Umbilical cord (tissue), 2 donors: ENCODE measurements at places on chromosomes 2 and 18. TPM values are rescaled to one million over a fixed set of nuclear protein-coding genes. Genes with fewer than 3 reads are reported as not detected.

ALPG gene
- not detected for total RNA-seq

FARP2 gene
- total RNA-seq, result 79.2 TPM

SP5 gene
- 3.9 TPM for total RNA-seq

PSTPIP2 gene
- total RNA-seq, result 6.7 TPM

TLX2 gene
- not detected for total RNA-seq

MC5R gene
- 1.7 TPM for total RNA-seq

ASNSD1 gene
- total RNA-seq, result 81.4 TPM

STPG4 gene
- total RNA-seq, result 8.4 TPM

SFTPB gene
- 1.7 TPM for total RNA-seq

CTNNA2 gene
- total RNA-seq, result 0.96 TPM

GAREM2 gene
- total RNA-seq, result 1.7 TPM

MAP3K19 gene
- 5.3 TPM for total RNA-seq

PFN4 gene
- not detected for total RNA-seq

CKAP2L gene
- 4.1 TPM for total RNA-seq

FTCDNL1 gene
- 0.96 TPM for total RNA-seq

TNFAIP6 gene
- total RNA-seq, result 13.7 TPM

UPP2 gene
- total RNA-seq, result 0.24 TPM

OBSL1 gene
- 66.2 TPM for total RNA-seq

APCDD1 gene
- 7.5 TPM for total RNA-seq

SMAD2 gene
- total RNA-seq, result 46.5 TPM

BOLL gene
- 5.5 TPM for total RNA-seq

GNLY gene
- 2.2 TPM for total RNA-seq

DNAJC5G gene
- total RNA-seq, result not detected

DPP4 gene
- total RNA-seq, result 86.7 TPM

L3MBTL4 gene
- 14.9 TPM for total RNA-seq

BCL11A gene
- 10.1 TPM for total RNA-seq

ACTG2 gene
- 896 TPM for total RNA-seq

MC4R gene
- total RNA-seq, result 4.1 TPM

PLCD4 gene
- total RNA-seq, result 7.2 TPM

LRRC30 gene
- 3.4 TPM for total RNA-seq

TOGARAM2 gene
- total RNA-seq, result 1.4 TPM

PRR30 gene
- total RNA-seq, result not detected

IL1B gene
- 3.1 TPM for total RNA-seq

BARD1 gene
- 63.3 TPM for total RNA-seq

DCDC2C gene
- total RNA-seq, result 1.7 TPM

MGAT4A gene
- 16.4 TPM for total RNA-seq

STARD6 gene
- total RNA-seq, result 0.96 TPM
